AG08395 (cell line): ENCODE measurements at places on chromosomes 3 and 15.

- DNase-seq, result peak; percentile 3
Observed at GRCh38 chr3:175005881-175006280, 146.7 kb downstream of the NAALADL2 start.

DNA sequence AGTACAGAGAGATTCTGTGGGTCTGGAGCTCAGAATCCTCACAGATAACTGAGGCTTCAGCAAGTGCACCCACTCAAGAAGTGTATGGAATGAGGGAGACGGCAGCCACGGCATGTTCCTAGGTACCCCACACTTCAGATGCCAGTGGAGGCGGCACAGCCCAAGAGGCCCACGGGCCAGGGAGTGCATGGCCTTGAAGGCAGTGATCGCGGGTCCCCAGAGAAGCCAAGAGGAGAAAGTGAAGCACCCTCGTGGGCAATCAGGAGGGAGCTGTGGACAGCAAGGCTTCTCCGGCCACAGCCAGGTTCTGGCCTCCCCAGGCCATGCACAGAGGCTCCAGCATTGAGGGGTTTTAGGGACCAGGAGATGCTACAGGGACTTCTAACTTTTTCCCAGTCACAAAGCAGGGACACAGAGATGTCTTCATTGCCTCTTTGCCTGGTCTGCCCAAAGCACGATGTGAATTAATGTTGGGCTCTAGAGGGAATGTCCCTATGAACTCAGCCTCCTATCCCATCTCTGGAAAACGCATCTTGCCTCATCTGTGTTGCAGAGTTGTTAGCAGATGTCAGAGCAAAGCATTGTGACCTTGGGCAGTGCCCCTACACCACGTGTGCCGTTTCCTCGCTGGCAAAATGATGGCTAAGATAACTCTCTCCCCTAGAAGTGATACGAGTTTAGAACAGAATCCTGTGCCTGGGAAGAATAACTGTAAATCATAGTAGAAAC is 2.6 kb upstream of the MAP6D1 start:
- DNase-seq, result no peak

DNA sequence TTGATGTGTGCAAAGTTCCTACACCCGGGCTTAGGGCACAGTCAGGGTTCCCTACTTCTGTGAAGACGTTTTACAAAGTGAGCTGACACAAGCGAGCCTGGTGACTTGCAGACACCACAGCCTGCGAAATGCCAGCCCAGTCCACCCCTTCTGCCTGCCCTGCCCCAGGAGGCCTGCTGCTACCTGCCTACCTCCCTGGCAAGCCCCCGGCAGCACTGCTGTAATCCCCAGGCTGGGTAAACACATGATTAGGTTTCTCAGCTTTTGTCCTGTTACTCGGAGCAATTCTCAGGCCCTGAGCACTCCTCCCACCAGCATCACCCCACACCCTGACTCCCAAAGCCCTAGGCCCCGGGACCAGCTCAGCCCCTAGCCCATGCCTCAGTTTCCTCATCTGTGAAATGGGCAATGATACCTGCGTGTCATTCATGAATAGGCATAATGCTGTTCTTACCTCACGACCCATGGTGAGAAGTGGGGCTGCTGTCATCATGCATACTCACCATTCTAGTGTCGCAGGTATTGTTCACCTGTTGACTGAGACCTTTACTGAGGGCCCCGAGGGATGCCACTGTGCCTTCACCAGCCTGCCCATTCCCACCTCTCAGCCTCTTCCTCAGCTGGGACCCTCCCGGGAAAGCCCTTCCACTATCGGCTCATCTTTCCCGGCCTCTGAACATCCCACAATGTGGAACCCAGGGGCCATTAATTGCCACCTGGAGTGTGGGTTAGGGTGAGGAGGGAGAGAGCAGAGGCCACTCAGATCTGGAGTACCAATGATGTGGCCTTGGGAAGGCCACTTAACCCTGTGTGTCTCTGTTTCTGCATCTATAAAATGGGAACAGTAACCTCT is 31.5 kb upstream of the SLC6A6 start:
- no peak for DNase-seq

GRCh38 chr15:27686369-27686768 is 412.7 kb downstream of the OCA2 start:
- peak; percentile 10 for DNase-seq

DNA sequence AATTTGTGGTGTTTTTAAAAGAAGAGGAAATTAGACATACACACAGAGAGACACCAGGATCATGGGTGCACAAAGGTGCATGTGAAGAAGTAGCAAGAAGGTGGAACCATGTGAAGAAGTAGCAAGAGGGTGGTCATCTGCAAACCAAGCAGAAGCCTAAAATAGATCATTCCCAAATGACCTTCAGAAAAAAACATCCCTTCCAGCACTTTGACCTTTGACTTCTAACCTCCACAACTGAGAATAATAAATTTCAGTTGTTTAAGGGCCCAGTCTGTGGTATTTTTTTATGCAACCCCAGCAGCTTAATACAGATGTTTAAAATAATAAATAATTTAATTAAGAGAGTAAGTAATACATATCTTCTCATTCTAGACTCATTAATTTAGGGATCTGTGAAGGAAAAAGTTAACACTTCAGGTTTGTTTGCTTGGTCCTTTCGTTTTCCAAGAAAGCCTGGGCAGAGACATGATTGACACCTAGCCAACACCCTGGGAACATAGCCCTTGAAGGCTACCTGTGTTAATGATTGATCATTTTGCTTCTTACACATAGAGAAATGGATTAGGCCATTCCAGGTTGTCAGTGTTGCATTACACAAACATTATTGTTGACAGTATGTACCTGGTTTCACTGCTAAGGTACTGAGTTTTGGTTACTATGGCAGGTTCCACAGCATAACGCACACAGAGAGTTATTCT is 1331.2 kb upstream of the GBE1 start:
- no peak for DNase-seq

DNA sequence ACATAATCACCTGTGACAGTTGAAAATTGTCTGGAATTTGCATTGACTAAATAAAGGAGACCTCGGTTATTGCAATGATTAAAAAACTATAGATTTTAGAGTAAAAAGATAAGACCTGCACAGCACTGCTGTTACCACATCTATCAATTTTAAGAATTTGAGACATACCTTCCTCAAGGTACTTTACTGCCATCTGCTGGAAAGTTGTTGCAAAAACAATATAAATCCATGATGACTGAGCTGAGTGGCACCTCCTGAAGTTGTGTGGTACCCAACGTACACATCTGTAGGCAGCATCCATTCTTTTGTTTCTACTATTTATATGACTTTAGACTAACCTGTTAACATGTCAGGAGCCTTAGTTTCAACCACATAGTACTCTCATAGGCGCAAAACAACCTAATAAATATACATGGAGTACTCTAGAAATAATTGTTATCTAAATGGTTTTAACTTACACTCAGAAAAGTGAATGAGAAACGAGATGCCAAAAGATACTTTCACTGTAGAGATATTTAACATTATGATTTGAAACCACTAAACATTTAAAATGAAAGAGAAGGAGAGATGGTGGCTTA is 106.7 kb downstream of the GHSR start:
- peak; percentile 43 for DNase-seq

GRCh38 chr3:98657457-98657856 is 64.0 kb upstream of the CPOX start:
- DNase-seq, result no peak

DNA sequence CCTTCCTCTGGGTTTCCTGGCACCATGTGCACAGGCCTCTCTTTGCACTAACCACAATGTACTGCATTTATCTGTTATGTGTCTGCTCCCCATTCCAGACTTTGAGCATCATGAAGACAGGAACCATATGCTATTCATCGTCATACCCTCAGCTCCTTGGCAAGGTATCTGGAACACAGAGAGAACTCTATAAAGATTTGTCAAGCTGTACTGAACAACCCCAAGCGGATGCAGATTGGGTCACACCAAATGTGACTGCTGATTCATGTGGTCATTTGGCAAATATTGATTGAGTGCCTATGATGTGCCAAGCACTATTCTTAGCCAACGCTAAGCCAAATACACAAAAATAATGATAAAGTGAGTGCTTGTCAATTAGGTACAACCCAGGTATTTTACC is 7.5 kb upstream of the MEGF11 start:
- no peak for DNase-seq
